ENCODE measurements at places on chromosomes 4 and X.

- no peak for DNase-seq
Observed at GRCh38 chrX:6695717-6696116, 160.8 kb upstream of the VCX3A start.

DNA sequence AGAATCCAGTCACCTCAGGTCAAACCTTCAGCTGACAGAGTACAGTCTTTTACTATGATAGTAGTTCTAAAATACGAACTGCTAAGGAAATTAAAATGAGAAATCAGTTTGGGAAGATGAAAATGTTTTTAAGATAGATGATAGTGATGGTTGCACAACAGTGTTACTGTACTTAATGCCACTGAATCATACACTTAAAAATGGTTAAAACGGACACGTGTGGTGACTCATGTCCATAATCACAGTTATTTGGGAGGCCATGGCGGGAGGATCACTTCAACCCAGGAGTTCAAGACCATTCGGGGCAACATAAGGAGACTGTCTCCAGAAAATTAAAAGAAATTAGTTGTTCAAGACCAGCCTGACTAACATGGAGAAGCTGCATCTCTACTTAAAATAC is 41.4 kb downstream of the ABHD18 start:
- DNase-seq, result no peak

GRCh38 chr4:78778530-78778929 is 2.4 kb downstream of the BMP2K start:
- no peak for DNase-seq

GRCh38 chr4:81096566-81096965 is 66.1 kb downstream of the BMP3 start:
- DNase-seq, result no peak

- DNase-seq, result no peak
Observed at GRCh38 chr4:39331191-39331590, 35.0 kb downstream of the RFC1 start.

DNA sequence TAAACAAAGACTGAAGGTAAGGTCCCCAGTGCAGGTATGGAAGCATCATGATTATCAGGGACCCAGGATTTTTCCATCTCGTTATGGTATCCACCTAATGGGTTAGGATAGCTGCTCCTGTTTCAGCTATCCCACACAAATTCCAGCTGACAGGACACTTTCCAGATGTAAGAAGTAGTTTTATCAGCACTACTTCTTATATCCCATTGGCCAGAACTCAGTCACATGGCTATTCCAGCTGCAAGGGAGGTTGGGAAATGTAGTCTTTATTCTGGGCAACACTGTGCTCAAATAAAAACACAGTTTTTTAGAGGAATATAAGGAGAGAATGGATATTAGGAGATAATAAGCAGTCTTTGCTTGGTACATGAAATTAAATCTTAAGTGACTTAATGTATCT is 96.7 kb downstream of the SRPX start:
- DNase-seq, result no peak

DNA sequence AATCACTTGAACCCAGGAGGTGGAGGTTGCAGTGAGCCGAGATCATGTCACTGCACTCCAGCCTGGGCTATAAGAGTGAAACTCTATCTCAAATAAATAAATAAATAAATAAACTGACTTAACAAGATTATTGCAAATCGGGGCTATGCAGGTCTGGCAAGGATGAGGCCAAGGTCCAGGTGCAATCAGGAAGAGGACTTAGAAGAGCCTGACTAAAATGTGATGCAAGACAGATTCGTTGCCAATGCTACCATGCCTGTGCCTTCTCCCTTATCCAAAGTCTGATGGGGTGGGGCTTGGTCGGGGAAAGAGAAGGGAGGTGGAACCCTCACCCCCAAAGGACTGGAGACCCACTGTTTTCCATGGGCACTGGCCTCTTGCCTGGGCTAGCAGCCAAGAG is 14.7 kb downstream of the ZCCHC13 start:
- DNase-seq, result no peak

DNA sequence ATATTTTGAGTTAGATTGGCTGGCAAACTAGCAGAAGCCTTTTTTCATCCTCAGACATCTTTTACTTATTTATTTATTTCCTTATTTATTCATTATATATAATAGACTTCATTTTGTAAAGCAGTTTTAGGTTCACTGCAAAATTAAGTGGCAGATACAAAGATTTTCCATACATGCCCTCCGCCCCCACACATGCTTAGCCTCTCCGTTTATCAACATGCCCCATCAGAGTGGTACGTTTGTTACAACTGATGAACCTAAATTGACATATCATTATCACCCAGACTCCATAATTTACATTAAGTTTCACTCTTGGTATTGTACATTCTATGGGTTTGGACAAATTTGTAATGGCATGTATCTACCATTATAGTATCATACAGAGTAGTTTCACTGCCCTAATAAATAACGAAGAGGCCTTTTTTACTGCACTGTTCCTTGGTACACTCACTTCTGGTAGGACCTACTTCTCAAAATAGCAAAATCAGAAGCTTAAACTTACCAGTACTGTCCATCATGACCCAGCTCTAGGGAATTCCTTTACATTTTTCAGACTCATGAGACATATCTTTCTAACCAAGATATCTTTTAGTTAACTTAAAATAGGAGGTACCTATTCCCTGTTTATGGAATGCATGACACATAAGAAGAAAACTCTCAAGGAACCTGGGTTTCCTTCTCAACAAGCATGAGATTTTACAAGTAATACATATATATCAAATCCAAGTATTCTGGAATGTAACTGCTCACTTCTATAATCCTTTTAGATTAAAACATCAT is 4.8 kb upstream of the TMPRSS11B start:
- DNase-seq, result no peak

DNA sequence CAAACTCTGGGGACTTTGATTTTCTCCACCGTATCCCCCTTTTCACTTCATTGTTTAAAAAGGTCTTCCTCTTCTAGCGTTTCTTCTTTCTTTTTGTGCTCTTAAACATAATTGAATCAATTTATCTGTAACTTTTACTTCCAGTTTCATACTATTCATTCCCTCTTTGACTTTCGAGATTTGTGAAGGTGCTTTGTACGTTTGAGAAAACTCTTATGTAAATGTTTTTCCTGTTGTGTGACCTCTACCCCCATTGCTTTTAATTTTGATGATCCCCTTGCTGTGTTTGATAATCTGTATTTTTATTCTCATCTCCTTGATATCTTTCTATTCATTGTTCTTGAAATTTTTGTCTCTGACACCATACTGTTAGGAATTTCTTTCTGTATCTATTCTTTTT is 4.8 kb downstream of the USP38 start:
- DNase-seq, result no peak

All from activated CD4-positive, alpha-beta T cell treated with anti-CD3 and anti-CD28 coated beads, Interleukin-2, amount 50 U/mL, for 24 hours (primary cell).